ENCODE measurements at places on chromosomes 12 and 14.

DNA sequence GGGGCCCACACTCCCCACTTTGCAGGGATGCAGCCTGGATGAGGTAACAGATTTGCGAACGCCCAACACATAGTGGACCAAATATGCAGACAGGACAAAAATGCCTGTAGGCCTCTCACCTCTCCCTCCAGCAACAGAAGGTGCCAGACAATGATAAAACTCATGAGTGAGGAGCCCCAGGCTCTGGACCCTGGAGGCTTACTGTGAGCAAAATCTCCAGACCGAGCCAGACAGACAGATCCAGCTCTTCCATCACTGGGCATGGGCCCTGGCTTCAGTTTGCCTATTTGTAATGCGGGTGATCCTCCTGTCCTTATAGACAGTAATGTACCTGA lies 42.3 kb downstream of the IRF2BPL start:
- DNase-seq: no peak

GRCh38 chr14:49294621-49295148 lies 291.5 kb downstream of the RPS29 start:
- DNase-seq: no peak

GRCh38 chr14:95515596-95516552 lies 576 bp downstream of the SYNE3 start:
- DNase-seq: peak; percentile 55

DNA sequence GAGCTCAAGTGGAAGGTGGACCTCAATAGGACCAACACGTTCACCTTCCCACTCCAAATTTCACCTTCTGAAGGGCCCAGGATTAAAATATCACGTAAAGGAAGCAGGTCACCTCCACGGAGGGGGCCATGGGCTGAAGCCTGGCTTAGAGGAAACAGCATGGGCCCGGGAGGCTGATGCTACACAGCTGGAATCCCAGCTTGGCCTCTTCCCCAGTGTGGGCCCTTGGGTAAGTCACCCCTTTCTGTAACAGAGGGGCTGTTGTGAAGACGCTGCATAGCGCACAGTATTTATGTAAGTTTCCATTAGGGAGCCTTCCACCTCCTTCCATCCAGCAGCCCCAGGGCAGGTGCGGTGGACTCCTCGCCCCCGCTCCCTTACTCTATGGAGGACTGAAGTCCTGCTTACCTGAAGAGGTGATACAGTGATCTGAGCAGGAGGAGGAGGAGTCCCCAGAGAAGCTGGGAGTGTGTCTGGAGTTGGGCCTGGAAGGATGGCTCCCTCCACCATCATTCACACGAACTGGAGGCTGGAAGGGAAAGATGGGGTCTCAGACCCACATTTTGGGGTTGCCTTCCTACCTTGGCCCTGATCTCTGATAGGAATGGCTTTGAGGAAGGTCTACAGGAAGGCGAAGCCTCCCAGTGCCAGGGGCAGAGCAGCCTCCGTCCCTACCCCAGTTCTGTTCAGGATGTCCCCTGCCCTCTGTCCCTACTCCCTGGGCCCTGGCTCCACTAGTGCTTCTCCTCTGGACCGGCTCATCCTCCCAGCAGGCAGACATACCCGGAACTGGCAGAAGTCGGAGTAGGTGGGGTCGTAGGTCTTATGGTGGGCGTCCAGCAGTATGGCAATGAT lies 37.2 kb upstream of the HDAC7 start:
- no peak for DNase-seq

DNA sequence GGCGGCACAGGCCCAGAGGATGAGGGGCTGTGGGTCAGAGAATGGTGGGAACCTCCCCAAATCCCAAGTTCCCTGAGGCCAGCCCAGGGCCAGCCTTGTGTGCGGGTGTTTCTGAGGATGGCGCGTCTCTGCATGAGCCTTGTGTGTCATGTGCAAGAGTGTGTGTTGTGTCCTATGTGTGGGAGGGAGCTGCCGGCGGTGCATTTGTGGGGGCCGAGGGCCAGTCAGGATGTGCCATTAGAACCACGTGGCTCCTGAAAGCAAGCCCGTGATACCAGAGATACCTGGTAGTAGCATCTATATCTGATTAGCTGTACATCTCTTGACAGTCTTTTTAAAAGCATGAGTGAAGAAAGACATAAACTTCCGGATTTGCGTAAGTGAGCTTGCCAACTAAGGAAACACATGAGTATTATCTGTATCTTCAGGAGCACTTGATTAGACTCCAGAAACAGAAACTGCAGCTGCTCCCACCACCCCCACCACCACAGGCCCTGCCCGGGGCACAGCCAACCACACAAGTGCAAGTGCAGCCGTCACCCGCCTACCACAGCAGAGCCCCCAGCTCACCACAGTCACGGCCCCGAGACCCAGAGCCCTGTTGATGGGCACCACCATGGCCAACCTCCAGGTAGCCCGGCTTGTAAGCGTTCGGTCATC lies 19.2 kb downstream of the DDX51 start:
- DNase-seq: no peak

DNA sequence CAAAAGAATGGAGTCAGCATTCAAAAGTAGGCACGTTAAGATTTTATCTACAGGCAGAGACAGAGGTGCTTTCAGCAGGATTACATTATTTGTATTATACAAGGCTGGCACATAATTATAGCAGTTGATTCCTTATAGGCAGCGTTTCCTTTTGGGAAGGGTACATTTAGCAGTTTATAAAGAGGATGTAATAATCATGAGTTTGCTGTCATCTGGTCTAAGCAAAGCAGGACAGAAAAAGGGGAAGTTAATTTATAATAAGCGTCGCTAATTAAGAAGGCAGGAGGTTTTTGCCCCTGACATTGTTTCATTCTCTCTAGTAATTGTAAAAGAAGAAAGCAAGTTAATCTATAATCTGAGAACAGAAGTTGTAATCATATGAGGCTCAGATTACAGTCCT lies 259.9 kb upstream of the MDGA2 start:
- DNase-seq: no peak

- DNase-seq: no peak
These were observed at the start of gene OR11H7 for GRCh38 chr14:20228681-20229080. Gene OR11H7, plus strand, starts transcription at chr14:20228981.

- DNase-seq: no peak
These were observed 138.5 kb downstream of the MGAT4C start for GRCh38 chr12:86117711-86118110.

DNA sequence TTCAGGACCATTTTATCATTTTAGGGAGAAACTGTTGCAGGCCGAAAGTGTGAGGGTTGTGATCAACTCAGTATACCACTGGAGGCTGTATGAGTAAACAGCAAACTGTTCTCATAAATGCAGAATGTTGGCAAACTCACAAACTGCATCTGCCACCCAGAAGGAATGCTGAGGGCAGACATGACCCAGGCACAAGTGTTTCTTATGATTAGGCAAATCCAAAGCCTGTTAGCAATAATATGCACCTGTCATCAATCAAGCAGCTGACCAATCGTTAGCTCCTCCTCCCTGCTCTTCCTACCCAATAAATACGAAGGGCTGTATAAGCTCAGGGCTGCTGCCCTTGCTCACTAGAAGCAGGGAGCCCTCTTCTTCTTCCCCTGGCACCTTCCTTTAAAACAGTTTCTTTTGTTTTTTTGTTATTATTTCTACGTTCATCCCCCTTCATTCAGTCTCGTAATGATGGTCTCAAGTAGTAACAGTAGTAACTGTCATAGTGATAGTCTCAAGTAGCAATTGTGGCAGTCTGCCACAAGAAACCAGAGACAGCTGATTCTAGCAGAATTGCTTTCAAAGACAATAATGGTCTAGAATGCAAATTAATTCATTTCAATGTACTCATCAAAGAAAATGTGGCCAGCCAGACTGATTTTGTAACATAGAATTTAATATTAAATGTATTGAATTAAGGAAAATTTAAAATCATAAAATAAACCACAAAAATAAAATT lies 15.2 kb upstream of the CCDC175 start:
- no peak for DNase-seq

GRCh38 chr12:56994231-56994746 lies 12.1 kb downstream of the ZBTB39 start:
- DNase-seq: no peak

GRCh38 chr12:113088037-113088436 lies 31.5 kb downstream of the DTX1 start:
- no peak for DNase-seq

GRCh38 chr14:72178517-72178916 lies 246.3 kb downstream of the RGS6 start:
- DNase-seq: no peak

DNA sequence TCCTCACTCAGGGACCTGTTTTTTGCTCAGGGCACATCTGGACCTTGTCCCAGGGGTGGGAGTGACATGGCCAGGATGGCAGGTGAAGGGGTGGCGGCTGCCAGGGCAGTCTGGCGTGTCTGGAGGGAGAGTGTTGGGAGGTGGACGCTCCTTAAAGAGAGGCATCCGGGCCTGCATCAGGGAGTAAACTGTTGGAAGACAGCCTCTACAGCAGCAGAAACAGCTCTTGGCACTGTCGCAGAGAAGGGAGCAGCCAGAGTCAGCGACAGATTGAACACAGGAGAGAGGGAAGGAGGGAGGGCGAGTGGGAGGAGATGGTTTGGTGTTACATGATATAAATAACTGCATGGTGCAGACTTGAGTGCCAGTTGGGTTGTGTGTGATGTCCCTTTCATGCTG lies 52.8 kb downstream of the IGF1 start:
- DNase-seq: no peak

DNA sequence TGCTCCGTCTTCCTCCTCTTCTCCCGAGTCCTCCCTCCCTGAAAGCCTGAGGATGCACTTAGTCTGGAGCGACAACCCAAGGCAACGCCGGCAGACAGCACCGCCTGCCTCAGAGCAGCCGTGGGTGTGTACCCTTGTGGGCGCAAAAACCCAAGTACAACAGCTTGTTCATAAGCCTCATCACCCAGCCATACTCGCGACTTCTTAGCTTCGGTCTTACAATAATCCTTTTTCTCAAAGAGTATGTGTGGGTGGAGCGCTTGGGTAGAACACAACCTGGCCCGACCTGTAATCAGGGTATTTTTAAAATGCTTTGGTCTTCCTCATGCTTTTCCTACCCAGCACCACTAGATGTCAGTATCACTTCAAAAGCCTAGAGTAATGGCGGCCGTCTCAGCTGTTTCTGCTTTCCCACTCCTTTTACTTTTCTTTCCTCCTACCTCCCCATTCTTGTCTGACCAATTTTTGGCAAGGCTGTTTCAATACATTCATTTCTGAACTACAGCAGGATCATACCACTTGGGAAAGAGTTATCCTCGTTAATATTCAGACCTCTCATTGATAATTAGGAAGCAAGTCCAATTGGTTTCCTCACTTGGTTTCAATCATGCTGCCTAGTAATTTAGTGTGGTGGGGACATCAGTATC lies 198.9 kb downstream of the EPS8 start:
- peak; percentile 53 for DNase-seq

GRCh38 chr12:87348071-87348470 lies 681.1 kb downstream of the C12orf50 start:
- no peak for DNase-seq

DNA sequence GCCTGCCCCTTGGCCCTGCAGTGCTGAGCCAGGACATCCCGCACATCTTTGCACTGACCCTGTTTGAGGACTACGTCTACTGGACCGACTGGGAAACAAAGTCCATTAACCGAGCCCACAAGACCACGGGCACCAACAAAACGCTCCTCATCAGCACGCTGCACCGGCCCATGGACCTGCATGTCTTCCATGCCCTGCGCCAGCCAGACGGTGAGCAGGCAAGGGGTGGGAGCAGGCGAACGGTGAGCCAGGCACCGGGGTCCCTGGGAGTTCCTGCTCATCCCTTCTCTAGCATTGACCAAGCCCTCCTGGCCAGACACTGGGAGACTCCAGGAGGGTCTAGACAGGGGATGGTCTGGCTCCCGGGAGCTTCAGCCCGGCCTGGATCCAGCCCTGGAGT lies 17.4 kb upstream of the NXPH4 start:
- DNase-seq: no peak

DNA sequence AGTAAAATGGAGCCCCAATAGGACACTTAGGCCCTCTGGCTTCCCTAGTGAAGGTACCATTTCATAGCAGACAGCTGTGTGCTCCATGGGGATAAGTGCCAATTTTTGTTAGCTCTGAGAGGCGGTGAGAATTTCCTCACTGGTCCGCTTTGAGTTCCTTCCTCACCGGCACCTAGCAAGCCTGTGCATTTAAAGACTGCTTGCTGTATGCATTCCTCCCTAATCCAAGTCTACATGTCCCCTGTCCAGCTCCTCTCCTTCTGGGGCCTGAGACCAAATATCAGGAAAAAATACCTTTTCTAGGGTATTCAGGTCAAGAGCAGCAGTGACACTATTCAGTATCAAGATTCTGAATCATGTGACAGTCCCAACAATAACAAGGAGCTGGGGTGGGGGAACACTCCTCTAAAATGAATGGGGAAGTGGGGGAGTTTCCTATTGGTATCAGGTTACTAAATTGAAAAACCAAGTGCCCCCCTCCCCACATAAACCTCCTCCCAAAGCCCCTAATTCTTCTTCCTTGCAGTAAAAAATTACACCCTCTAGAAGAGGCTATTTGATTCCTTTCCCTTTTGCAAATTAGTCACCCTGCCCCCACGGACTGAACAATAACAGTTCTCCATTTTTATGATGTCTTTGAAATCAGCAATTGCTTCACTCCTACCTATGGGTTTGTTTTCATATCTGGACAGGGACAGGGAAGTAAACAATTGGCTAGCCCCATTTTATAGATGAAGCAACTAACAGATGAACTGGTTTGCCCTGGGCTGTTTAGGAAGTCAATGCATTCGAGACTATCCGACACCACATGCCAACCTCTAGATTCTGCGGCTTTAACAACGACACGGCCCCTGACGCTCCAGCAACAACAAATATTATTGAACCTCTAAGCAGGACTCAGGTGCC lies 28.9 kb downstream of the BCL11B start:
- DNase-seq: no peak

DNA sequence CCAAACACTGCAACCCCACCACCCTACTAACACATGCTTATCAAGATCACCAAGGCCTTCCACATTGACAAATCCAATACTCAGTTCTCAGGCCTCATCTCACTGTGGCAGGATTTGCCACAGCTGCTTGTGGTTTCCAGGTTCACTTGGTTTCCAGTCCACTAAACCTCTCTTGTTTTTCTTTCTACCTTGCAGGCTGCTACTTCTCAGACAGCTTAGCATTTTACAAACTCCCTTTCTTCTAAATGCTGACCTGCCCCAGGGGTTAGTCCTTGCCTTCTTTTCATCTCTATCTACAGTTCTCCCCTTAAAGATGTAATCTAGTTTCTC lies 84.1 kb downstream of the BCAT1 start:
- no peak for DNase-seq

DNA sequence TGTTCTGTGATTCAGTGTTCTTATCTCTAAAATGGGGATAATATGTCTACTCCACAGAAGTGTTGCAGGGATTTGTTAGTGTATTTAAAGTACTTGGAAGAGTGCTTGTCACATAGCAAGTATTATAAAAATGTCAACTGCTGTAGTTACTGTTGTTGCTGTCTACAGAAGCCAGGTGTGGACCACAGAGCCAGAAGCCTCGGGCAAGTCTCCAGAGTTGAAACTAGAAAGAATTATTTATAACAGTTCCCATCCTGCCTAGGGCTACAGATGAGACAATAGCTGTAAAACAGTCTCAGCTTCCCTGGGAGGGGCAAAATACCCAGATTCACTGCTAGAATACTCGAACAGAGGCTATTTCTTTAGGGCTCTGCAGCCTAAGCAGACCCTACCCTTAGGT lies 55.4 kb upstream of the FUT8 start:
- no peak for DNase-seq

All from nucleus accumbens (tissue), 56 donors.